ENCODE measurements at places on chromosomes 5 and 9.

GRCh38 chr5:40984884-40985283, 75.6 kb downstream of the C7 start:
- no peak for DNase-seq

DNA sequence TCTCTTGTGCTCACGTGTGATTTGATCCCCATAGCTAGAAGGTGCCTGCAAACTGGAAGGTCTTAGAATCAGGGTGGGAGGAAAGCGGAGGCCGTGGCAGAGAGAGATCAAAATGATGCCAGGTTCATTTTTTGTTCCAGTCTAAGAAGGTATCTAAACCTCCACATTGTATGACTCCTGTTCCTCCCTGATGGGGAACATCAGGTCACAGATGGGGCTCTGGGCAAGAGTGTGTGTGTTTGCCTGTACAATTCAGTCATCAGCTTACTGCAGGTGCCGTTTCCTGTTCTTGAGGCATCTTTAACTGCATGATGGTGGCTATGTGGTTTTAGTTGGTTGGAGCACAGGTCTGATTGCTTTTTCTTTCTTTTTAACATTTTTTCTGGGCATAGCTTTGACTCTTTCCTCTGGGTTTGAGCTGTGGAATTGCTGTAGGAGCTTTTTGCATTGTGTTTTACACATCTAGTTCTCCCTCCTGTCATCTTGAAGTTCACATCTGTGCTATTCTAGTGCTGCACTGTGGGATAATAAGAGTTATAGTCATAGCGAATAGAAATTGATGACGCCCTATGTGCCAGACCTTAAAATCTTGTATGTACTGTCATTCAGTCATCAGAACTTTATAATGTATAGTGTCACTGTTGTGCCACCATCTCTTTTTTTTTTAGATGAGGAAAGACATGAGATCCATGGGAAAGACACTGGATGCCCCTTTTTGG, 30.8 kb downstream of the ARHGAP26 start:
- DNase-seq = peak; percentile 43

DNA sequence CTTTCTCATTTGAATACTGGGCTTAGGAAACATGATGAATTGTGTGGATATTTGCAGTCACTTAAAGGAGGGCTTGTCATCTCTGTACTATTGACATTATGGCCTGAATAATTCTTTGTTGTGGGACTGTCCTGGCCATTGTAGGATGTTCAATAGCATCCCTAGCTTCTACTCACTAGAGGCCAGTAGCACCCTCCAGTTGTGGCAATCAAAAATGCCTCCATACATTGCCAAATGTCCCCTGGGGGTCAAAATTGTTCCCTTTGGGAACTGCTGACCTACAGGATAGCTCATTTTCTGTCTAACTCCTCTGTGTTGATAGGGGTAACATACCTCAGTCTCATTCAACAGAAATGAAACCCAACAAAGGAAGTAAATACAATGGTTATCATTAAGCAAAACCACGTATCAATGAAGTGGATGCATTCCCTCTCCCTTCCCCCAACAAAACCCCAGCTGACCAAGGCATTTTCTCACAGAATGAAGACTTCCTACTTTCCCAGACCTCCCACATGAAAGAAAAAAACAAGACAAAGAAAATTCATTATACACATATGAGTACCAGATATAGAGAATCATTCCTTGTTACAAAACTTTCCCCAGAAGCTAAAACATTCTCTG, 18.1 kb downstream of the FYB1 start:
- DNase-seq = no peak

DNA sequence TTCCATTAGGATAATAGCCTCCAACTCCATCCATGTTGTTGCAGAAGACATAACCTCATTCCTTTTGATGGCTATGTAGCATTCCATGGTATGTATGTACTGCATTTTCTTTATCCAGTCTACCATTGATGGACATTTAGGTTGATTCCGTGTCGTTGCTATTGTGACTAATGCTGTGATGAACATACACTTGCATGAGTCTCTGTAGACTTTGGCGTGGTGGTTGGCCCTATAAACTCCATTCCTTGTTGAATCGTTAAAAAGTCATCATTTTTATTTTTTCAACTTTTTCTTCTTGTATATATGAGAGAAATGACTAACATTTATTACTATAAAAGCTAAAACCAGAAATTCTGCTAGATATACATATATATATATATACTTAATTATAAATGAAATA, 1491.9 kb upstream of the CDH6 start:
- no peak for DNase-seq

GRCh38 chr9:137453643-137454081, 5.5 kb downstream of the NSMF start:
- DNase-seq = peak; percentile 39

DNA sequence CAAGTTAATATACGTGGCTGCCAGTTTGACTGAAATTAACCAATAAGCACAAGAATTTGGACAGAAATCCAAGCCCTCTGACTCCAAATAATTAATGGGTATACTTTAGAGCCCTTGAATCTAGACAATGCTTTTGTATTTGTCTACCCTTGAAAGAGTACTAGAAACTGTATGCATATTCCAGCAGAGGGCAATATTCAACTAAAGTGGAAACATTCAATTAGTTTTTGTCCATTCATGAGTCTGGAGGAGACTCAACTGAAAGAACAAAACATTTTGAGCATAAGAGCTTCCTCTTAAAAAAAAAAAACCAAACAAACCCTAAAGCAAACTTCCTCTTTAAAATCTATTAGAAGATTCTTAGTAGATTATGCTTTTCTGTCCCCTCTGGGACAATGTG, 157.8 kb downstream of the ARHGEF28 start:
- DNase-seq = no peak

DNA sequence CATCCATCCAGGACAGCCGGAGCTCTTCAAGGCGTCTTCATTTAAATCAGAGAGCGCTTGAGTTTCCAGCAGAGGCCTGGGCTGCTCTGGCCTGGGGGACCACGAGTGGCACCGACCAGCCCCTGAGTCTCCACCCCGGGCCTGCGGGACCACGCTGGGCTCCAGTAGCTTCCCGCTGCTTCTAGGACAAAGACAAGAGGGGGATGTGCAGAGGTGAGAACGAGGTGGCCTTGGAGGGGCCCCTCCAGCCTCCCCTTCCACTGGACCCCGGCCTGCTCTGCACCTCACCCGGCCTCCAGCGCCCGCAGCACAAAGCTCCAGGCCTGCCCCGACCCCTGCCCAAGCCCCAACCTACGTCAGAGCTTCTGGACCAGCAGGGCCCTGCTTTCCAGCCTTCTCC, 81.6 kb downstream of the IRX2 start:
- DNase-seq = no peak

DNA sequence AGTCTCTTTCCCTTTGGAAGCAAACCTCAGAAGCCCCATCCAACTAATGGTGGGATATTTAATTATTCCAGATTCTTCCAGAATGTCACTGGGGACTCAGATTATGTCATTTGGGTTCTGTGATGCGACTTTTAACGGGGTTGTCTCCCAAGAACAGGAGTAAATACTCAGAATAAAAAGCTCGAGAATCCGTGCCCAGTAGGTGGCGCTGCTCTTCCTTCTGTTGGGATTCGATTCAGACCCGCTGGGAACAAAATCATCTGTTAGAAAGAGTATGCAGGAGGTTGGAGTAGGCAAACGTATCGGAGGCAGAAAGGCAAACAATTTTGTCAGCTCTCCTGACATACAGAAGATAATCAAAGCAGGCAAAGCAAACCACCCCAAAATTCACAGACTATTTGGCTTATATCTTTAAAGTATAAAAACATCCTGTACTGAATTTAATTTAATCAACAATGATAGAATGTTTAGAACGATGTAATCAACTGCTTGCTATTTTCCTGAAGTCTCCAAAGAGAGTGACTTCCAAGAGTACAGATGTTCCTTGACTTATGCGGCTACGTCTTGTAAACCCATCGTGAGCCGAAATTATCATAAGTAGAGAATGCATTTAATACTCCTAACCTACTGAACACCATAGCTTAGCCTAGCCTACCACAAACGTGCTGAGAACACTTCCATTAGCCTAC, 169.8 kb upstream of the RAI14 start:
- DNase-seq = peak; percentile 51

DNA sequence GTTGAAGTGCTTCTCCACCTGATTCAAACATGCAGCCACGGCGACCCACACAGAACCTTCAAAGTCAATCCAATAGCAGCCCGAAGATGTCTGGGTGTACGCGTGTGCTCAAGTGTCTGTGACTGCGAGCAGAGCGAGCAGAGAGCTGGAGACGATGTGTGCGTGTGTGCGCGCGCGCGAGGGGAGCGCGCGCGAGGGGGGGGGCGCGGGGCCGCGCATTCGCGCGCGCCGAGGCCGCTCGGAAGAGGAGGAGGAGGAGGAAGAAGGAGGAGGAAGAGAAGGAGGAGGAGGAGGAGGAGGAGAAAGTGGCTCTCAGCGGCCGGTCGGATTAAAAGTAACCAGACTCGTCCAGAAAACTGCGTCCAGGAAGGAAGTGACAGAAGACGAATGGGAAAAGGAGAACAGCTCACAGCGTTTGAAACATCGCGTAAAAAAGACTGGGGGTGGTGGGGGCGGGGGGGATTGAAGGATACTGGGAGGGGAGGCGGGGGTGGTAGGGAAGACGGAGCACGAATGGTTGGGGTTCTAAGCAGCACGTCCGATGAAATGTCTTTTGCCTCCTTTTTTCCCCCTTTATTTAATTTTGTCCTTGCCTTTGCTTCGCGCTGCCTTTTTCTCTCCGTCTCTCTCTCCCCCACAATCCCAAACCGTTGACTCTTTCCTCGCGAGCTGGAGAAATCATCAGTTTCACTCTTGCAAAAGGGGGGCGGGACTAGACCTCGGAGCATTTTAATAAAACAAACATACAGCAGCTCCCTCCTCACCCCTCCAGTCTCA, at the start of gene MEF2C:
Gene MEF2C, minus strand, starts transcription at position 126 of the 777 bp plus-strand sequence. CDS start 59,396 bp downstream, outside the sequence.
- no peak for DNase-seq

DNA sequence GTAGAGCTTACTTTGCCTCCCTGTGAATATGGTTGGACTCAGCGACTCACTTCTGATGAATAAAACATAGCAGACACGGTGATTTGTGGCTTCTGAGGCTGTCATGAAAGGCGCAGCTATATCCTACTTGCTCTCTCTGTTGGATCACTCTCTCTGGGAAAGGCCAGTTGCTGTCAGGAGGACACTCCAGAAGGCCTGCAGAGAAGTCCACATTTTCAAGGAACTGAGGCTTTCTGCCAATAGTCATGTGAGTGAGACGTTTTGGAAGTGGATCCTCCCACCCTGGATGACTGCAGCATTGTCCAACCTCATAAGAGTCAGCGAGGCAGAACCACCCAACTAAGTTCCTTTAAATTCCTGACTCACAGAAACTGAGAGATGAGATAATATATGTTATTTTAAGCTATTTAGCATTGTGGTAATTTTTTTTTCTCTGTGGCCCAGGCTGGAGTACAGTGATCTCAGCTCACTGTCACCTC, 156.0 kb upstream of the MAST4 start:
- DNase-seq = no peak

DNA sequence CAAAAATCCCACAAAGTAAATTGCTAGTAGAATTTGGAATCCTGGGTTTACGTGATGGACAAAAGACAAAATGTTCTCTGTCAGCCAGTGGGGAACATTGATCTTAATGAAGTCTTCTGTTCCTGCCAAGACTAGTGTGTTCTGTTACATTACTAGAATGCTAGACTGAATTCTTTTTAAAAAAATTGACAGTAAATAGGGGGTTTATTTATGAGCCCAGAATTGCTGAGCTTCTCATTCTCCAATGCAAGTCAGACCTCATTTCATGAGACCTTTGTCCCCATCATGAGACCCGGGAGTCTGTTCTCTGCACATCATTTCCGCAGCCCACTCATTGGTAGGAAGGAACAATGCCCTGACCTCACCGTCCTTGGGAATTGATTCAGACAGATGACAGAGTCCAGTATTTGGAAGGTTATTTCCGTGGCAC, 173.8 kb upstream of the OTULINL start:
- DNase-seq = no peak

GRCh38 chr9:111902391-111903139, 6.0 kb downstream of the UGCG start:
- DNase-seq = no peak

DNA sequence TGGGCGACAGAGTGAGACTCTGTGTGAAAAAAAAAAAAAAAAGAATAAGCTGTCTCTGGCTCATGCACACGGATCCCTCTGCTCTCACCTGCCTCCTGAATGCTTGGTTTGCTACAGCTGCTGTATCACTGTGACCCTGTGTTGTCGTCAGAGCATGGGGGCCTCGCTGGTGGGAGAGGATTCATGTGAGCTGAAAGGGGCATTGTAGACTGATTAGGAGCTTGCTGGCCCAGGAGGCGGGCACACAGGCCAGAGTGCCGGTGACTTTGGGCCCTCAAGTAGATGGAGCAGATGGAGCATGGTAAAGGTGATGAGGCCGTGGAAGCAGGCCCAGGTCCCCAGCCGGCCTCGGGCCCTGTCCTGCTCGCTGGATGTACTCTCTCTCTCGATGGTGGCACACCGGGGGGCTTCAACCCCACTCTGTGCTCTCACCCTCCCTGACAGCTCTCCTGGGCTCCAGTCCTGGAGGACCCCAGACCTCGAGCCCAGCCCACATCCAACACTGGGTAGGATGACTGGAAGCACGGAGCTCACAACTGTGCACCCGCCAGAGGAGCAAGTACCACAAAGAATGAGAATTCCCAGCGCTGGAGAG, 7.1 kb downstream of the FLT4 start:
- no peak for DNase-seq

DNA sequence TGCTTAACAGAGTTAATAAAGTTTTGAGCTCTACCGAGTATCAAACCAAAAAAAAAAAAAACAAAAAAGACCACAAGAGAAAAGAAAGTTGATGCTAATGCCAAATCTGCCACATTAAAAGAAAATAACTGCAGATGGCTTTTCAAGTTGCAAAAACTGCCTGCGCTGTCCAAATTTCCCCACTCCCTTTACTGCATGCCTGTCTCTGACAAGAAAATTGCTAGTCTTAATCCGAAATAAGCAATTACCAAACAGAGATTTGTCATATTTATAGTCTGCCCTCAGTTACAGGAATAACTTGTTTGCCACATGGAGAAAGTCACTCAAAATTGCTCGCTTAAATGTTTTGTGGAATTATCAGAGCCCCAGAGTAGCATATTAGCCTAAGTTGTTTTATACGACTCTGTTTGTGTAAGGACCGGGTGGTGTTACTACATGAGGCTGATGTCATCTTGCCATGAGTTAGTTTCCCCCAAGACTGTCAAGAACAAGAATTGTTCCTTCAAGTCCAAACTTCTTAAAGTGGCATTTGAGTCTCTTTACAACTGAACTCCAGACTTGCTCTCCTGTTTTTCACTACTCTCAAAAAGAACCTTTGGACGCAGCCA, 160.9 kb downstream of the CEP120 start:
- DNase-seq = no peak
